ENCODE measurements at places on chromosomes 12 and 14.

GRCh38 chr14:92461891-92462290 is 51.7 kb upstream of the RIN3 start:
- DNase-seq, result no peak

- no peak for DNase-seq
These were observed 6.6 kb downstream of the ITPR2 start for GRCh38 chr12:26826437-26826836.

- DNase-seq, result no peak
These were observed 10.1 kb upstream of the SMCO3 start for GRCh38 chr12:14824012-14824634.

DNA sequence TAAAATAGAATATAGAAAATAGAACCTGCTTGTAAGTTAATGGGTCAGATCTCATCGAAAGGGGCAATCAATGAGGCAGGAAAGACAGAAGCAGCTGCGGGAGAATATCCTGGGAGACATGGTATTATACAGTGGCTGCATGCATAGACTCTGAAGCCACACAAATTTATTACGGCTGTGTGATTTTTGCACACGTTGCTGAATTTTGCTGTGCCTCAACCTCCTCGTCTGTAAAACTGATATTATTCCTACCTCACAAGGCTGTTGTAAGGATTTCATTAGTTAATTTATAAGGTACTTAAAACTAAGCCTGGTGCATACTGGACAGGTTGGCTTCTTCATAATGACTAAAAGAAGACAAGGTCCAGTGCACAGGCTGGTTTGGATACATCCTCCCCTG is 52.3 kb downstream of the ARMH4 start:
- no peak for DNase-seq

DNA sequence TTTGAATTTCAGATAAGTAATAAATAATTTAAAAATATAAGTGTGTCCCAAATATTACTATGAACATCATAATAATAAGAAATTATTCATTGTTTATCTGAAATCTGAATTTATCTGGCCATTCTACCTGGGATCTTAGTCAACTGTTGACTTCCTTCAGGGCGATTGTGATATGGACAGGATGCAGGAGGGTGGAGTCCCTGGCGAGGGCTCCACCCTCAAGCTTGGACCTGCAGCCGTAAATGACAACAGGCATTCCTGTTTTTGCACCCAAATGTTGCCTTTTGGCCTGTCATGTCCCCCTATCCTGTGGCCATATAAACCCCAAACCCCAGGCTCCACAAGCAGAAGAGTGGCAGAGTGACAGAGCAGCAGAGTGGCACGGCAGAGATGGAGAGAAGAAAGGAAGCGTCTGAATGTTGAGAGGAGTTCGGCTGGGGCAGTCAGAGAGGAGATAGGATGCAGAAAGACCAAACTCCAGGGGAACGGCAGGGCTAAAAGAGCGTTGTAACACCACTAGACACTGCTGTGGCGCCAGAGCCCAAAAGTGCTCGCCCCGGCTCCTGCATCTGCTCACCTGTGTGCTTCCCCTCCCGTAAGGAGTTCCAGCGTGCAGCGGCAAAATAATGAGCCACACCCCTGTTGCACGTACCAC is 39.4 kb upstream of the FUT8 start:
- DNase-seq, result no peak

DNA sequence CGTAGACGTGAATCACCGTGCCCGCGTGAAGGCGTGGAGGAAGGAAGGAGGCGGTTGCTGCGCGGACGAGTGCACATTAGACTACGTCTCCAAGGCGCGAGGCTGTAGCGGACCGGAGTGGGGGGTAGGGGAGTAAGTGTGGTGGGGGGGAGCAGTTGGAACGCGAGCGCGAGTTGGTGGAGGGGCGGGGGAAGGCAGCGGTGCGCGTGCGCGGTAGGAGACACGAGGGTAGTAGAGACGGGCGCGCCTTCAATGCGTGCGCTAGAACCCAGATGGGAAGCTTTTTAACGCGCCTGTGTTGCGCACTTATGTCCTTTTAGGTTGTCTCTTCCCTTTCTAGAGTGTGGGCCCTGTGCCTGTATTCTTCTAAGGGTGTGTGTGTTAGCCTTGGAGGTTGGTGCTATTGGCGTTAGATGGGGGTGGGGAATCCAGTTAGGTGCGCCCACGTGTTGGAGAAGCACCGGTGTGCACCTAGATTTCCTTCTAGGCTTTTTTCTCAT is 604 bp downstream of the EIF4B start:
- no peak for DNase-seq

DNA sequence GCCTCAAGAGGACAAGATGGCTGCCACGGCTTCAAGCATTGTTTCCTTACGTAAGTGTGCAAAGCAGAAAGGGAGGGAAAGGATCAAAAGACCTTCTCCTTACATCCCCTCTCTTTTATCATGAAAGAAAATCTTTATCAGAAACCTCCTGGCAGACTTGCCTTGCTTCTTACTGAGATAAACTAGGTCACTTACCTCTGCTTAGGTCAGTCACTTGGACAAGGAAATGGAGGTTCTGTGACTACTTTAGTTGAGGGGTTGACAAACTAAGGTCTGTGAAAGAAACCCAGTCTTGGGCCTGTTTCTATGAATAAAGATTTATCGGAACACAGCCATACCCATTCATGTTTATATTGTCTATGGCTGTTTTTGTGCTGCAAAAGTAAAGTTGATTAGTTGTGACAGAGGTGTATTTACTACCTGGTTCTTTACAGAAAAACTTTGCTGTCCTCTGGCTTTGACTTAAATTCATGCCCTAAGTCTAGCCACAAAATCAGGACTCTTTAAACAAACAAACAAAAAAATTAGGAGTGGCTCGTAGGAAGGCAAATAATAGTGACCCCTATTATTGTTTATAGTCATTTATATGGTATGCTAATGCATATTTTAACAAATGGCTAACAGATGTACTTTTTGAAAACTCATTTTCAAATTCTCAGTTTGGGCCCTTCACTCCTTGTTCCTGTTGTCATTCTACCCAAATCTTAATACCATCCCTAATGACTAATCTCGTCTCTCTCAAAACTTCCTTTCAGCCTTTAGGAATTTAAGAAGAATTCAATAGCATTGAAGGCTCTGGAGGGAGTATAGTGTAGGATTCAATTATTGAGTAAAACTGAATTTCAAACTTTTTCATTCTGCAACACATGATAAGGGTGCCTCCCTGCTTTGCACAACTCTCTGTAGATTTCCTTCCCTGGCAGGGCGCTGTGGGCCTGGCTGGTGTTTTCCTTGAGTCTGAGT is 42.0 kb upstream of the ATP2B1 start:
- DNase-seq, result no peak

GRCh38 chr14:22547313-22547947 is 41.6 kb downstream of the DAD1 start:
- no peak for DNase-seq

GRCh38 chr14:100332071-100332639 is 9.0 kb downstream of the SLC25A47 start:
- DNase-seq, result no peak

GRCh38 chr14:104589338-104590195 is 10.0 kb downstream of the C14orf180 start:
- DNase-seq, result no peak

DNA sequence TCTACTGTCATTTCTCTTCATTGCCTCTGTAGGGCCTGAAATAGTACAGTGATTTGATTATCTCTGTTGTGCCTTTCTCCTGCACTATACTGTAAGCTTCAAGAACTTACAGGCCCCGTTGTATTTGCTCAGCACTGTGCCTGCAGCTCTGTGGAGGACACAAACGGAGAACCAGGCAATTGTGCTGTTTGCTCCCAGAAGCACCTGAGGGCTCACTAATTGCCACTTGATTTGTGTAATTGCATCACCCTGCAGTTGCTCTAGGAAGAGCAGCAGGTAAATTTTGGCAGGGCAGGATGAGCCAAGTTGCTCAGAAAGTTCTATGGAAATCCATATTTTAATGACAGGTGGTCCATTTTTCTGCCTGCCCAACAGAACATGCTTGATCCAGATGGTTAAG is 11.6 kb upstream of the KRT82 start:
- DNase-seq, result no peak

DNA sequence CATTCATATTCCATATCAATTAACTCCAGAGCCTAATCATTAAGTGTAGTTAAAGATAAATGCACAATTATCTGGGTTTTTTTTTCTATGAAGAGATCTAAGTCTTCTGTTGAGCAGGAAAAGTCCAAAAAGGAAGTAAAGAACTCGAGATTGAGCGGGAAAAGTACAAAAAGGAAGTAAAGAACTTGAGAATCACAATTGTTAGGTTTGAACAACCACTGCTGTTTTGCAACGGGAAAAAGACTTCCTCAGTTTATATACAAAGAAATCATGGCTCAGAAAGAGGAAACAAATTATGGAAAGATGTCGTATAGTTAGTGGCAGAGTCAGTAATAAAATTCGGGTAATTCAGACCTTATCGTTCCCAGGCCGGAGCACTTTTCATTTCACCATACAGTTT is 63.3 kb downstream of the PPP1R12A start:
- no peak for DNase-seq

- peak; percentile 3 for DNase-seq
These were observed 89.2 kb downstream of the PDZRN4 start for GRCh38 chr12:41277100-41277945.

- no peak for DNase-seq
These were observed 48.9 kb downstream of the STON2 start for GRCh38 chr14:81351205-81351604.

GRCh38 chr14:24954037-24954699 is 95.8 kb downstream of the STXBP6 start:
- no peak for DNase-seq

GRCh38 chr12:82522762-82523161 is 163.9 kb upstream of the TMTC2 start:
- no peak for DNase-seq

- no peak for DNase-seq
These were observed 473.1 kb downstream of the EGLN3 start for GRCh38 chr14:33477797-33478196.

DNA sequence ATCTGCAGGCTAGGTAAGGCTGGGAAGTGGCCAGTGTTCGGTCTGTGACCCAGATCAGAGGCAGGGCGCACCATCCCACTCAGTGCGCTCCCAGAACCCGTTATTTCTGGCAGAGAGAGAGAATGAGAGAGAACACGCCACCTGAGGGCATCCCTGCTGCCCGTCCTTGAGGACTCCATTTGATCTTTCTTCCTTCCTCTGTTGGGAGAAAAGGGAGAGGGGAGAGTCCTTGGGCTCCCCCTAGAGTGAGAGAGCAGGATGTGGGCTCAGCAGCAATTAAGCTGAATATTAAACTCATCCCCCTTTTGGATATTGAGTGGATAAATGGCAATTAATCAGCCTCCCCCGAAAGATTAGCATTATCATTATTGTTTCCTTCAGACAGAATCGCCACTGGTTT is 70.6 kb downstream of the IFT43 start:
- no peak for DNase-seq

- no peak for DNase-seq
These were observed 21.4 kb downstream of the ZNF641 start for GRCh38 chr12:48329199-48329939.

- DNase-seq, result peak; percentile 59
These were observed at the start of gene PPP4R4 for GRCh38 chr14:94173885-94174603. Gene PPP4R4, plus strand, starts transcription at chr14:94174322. Its CDS starts 144 bp downstream, at chr14:94174466.

GRCh38 chr14:65849091-65849490 is 436.6 kb downstream of the FUT8 start:
- no peak for DNase-seq

DNA sequence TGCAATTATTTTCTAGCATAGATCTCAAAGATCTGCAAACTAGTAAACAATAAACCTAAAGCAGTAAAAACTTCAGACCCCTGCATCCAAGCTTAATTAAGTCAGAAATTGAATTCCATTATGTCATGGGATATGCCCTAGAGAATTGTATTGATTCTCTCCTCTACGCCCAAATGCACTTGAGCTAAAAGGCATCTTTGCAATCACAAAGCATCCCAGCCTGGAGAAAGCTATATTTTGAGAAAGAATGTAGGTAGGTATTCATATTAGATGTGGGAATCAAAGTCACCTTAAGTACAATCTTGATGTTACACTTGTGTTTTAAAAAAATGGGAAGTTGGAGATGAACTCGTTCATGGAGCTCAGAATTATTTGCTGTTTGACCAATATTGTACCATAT is 386.7 kb downstream of the ADAMTS20 start:
- DNase-seq, result no peak

DNA sequence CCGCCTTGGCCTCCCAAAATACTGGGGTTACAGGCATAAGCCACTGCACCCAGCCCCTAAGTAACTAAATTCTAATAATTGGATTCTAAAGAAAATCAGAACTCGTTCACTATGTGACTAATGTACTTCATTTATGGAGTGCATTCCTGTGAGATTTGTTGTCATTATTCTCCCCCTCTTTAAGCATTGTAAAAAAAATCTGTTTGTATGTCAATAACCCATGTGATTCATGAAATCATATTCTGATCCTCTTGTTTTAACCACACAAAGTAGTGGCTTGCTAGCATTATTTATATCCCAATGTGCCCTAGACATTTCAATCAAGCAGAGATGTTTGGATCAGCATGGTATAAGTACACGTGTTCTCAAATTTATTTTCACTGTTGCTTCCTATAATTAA is 78.2 kb upstream of the OSBPL8 start:
- DNase-seq, result no peak

DNA sequence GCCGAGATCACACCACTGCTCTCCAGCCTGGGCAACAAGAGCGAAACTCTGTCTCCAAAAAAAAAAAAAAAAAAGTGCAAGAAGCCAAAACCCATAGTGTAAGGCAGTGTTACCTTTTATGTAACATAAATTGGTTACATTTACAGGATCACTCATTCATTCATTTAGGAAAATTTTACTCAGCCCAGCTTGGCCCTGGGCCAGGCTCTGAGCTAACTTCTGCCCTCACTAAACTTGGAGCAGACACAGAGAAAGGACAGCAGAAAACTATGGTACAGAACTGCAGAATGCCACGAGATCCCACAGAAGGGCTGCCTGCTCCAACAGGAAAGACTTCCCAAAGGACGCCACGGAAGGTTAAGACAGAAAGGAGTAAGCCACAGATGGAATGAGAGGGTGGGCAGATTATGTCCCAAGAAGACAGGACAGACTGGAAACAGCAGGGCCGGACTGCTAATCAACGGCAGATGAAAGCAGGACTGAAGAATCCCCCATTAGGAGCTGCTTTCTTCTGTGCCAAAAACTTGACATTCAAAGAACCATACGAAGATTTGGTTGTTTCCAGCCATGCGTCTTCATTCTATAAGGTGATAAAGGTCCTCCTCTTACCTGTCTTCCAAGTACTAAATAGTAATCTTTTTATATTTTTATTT is 18.9 kb downstream of the PPP1R13B start:
- DNase-seq, result no peak

- DNase-seq, result peak; percentile 33
These were observed 7.8 kb downstream of the IRAK3 start for GRCh38 chr12:66196806-66197205.

GRCh38 chr14:66652525-66653106 is 144.7 kb downstream of the GPHN start:
- no peak for DNase-seq

GRCh38 chr12:72105849-72106248 is 166.3 kb upstream of the TRHDE start:
- DNase-seq, result no peak
